SJCRH30 (cell line): ENCODE measurements at places on chromosomes 4 and X. TPM values are rescaled to one million over a fixed set of nuclear protein-coding genes. Genes with fewer than 3 reads are reported as not detected.

GLA gene
- total RNA-seq: 55.9 and 58.5 TPM in 2 replicates

DNA sequence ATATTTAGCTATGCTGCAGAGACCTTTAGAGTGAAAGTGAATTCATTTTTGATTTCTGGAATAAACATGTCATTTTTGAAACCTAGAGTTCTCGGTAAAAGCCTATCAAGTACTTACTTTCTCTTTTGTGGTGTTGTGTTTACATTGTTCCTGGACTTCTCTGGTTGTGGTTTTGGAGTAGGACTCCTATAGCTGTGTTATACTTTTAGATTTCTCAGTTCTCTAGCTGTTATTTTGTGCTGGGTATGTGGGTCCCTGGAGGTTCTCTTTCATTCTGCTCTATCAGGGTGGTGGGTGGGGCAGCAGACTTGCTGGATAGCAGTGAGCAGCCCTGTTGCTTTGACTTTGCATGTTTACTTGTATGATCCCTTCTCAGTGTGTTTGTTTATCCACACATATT is 25.6 kb upstream of the MSMO1 start:
- no peak for DNase-seq

DNA sequence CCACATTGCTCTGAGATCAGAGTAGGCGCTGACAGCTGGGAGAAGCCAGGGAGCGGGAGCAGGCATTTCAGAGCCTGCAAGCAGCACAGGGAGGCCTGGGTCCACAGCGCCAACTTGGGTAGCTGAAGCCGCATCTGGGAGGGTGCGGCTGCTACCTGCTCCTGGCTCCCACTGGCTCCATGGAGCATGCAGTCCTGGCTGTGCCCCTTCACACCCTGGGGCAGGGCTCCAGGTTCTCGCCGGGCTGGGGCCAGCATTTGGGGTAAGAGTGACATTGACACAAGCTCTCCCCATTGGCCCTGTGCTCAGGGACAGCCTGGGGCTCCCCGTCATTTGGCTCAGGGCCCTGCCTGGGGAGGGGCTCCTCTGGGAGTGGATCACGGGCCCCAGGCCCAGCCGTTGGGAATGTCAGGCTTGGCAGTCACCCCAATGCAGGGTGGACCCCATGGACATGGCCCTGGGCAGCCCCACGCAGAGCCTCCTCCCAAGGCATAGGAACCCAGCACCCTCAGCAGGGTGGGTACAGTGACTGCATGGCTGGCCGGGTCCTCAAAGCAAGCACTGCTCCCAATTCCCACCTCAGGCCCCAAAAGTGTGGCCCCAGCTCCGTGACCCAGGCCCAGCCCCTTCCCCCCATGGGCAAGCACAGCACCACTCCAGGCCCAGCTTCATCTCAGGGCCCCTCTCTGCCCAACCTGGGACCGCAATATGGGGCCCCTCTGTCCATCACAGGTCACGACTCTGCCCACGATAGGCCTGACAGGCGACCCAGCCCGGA is 82.4 kb downstream of the PRDM5 start:
- no peak for DNase-seq

GRCh38 chrX:134949271-134949670 is 41.5 kb upstream of the SMIM10 start:
- DNase-seq: no peak

GPR173 gene
- total RNA-seq: 1.3 TPM in 2 replicates

- DNase-seq: no peak
These were observed 45.1 kb downstream of the RPS3A start for GRCh38 chr4:151144329-151145072.

TRO gene
- 27.0 and 29.2 TPM in 2 replicates for total RNA-seq

MAGEA2B gene
- 2.2 and 4.7 TPM in 2 replicates for total RNA-seq
